Fibroblast of pulmonary artery (primary cell): ENCODE measurements at places on chromosomes 4 and X.

DNA sequence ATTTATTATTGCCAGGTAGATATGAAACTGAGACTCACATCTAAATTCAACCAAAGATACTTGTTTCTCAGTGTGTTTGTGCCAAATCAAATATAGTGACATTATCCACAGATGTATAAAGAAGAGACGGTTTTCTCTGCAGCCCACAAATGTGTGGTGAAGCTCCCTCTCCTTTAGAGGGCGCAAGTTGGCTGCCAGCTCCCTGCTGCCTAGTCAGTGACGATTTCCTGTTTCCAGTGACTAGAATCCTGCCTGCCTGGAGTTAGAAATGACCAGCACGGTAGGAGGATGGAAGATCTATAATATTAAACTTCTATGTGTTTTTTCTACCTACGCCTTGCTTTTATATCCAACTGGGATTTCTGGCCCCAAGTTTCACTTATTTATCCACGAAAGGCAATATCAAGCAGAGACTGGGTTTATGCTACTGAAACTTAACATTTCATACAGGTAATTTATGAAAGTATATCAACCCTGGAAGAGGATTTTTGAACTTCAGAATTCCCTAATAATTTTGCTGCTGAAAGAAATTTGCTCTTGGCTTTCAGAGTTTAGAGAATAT, 1793.7 kb upstream of the TENM3 start:
- DNase-seq, result peak; percentile 27

DNA sequence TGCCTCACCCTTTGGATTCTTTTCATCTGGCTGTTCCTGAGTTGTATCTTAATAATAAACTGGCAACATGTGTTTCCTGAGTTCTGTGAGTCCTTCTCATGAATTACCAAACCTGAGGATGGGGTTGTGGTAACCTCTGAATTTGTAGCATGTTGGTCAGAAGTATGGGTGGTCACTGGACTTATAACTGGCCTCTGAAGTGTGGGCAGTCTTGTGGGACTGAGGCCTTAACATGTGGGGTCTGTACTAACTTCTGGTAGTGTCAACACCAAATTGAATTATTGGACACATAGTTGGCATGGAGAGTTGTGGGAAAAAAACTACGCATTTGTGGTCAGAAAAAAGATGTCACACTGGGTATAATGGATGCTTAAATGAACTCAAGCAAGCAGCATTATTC, 45.0 kb upstream of the TNIP3 start:
- DNase-seq, result no peak

GRCh38 chr4:136967069-136967468, 565.2 kb downstream of the PCDH18 start:
- DNase-seq, result peak; percentile 3

DNA sequence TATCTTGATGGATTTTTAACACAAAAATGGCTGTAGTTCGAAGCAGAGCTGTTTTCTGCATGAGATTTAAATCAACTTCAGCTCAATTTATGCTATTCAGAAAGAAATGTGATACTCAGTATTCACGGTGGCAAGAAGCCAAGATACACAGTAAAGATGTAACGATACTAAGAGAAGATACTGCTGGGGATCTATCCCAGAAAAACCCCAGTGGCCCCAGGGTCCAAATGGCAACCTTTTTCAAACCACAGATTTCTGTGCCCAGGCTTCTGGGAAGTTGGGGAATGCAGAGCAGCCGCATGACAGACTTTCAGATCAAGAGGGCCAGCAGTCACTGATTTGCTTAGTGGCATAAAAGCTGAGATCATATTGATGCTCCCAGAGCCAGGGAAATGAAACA, 353.9 kb downstream of the AFF2 start:
- no peak for DNase-seq

DNA sequence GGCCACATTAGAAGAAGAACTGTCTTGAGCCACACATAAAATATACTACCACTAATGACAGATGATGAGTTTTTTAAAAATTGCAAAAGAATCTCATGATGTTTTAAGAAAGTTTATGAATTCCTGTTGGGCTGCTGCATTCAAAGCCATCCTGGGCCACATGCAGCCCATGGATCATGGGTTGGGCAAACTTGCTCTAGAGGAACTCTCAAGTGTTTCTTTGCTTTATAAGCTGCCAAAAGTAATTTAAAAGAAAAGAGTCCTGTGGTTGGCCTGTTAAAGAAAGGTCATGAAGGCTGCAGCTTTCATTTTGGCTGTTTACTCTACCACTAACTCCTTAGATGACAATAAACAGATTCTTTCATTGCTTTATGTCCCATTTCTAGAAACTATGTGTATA, 218.2 kb downstream of the SCFD2 start:
- DNase-seq, result no peak

DNA sequence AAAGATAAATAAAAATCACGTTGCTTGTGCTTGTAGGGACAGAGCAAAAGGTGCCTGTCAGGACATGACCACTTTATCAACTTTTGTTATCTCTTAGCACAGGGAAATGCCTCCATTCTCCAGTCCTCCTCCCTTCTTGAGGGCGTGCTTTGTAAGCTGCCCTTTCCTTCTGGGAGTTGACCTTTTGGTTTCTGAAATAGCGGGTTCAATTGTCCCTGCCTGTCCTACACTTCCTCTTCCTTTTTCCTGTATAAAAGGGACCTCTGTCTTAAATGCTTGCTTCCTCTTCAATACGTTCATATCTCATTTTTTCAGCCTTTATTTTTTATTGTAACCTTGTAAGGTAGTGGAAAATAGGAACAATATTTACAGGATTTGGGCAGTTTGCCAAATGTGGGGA, 153.5 kb downstream of the SH3BGRL start:
- no peak for DNase-seq
